Stimulated activated CD4-positive, alpha-beta T cell treated with anti-CD3 and anti-CD28 coated beads, TNF-alpha, amount 100 ng/mL, for 24 hours (primary cell): ENCODE measurements at places on chromosomes 1 and 21.

DNA sequence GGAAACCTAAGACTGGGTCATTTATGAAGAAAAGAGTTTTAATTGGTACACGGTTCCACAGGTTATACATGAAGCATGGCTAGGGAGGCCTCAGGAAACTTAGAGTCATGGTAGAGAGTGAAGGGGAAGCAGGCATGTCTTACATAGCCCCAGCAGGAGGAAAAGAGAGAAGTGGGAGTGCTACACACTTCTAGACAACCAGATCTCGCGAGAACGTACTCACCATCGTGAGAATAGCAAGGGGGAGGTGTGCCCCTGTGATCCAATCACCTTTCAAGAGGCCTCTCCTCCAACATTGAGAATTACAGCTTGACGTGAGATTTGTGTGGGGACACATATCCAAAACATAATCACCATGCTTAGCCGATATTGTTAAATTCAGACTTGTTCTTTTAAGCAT is 62.8 kb downstream of the DYRK1A start:
- no peak for DNase-seq

DNA sequence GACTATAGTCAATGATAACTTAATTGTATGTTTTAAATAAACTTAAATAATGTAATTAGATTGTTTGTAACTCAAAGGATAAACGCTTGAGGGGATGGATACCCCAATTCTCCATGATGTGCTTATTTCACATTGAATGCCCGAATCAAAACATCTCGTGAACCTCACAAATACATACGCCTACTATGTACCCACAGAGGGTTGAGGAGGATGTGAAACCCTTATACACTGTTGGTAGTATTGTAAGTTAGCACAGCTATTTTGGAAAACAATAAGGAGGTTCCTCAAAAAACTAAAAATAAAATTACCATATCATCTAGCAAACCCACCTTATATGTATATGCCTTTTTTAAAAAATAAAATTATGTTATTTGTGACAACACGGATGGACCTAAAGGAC is 198.6 kb downstream of the MRPL39 start:
- no peak for DNase-seq

DNA sequence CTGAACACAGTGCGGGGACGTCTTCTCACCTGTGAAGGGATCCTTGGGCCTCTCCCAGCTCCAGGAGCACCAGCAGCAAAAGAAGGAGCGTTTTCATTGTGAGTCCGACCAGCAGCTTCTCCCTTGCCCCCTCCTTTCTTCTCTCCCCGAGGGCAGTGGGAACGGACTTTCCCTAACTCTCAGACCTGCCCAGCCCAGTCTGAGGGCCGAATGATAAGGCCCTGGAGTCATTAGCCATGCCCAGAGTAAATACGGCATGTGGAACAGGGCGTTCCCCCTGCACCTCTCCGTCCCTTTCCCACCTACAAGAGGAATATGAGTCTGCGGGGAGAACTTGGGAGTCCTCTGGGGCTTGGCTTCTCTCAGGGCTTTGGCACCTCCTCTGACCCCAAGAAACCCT is at the start of gene CTSE:
TSS of gene CTSE (minus strand) at position 201 of the 400 bp plus-strand sequence. CDS start at position 97, 104 bp downstream.
- DNase-seq, result no peak

- no peak for DNase-seq
Measured at GRCh38 chr1:52602856-52603600, 857 bp downstream of the GPX7 start.

DNA sequence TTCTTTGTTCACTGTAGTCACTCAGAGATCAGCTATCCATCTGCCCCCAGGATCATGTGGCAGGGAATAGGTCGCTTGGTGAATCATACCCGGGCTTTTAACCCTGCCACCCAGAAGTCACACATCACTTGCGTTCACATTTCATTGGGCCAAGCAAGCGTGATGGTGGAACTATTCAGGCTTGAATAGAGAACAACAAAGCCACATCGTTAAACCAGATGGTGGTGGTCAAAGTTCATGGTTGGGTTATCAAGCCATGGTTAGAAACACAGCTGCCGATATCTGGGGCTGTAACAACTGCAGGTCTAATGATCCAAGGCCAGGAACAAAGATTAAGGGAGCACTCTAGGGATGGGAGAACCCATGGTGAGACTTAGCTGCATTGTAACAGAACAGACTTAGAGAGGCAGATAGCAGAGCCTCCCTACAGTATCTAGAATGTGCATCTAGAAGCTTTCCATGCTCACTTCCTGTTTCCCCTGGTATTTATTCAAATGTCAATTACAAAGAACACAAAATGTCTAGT is 40.0 kb upstream of the PTPRC start:
- DNase-seq, result no peak

DNA sequence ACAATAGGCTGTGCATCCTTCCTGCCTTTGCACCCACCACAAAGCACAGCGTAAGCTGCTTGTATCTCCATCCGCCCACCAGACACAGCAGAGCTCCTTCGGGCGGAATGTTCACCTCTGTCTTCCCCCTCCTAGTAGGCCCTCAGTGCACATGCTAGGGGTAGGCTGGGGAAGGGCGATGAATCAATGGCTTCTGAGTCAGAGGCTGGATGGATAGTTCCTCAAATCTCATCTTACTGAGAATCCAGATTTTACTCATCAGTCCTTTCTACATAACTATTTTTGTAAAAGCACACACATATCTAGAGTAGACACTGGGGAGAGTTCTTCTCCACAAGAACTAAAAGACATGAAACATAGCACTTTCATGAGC is 73.8 kb downstream of the BCAR3 start:
- peak; percentile 47 for DNase-seq

GRCh38 chr1:95451054-95451453 is 217.0 kb downstream of the RWDD3 start:
- no peak for DNase-seq
